ENCODE measurements at places on chromosomes 2 and 18.

DNA sequence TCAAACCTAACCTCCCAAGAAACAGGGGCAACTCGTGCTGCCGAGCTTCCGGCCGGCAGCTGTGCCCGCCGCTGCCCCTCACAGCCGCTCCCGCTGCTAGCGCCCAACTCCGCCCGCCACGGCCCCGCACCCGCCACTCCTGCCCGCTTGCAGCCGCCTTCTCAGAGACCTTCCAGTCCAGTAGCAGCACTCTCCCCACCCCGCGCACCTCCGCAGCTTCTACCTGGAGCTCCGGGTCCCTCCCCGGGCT, 722 bp upstream of the C2orf15 start:
- no peak for DNase-seq

GRCh38 chr2:109196081-109196875, 67.3 kb downstream of the SH3RF3 start:
- DNase-seq, result no peak

DNA sequence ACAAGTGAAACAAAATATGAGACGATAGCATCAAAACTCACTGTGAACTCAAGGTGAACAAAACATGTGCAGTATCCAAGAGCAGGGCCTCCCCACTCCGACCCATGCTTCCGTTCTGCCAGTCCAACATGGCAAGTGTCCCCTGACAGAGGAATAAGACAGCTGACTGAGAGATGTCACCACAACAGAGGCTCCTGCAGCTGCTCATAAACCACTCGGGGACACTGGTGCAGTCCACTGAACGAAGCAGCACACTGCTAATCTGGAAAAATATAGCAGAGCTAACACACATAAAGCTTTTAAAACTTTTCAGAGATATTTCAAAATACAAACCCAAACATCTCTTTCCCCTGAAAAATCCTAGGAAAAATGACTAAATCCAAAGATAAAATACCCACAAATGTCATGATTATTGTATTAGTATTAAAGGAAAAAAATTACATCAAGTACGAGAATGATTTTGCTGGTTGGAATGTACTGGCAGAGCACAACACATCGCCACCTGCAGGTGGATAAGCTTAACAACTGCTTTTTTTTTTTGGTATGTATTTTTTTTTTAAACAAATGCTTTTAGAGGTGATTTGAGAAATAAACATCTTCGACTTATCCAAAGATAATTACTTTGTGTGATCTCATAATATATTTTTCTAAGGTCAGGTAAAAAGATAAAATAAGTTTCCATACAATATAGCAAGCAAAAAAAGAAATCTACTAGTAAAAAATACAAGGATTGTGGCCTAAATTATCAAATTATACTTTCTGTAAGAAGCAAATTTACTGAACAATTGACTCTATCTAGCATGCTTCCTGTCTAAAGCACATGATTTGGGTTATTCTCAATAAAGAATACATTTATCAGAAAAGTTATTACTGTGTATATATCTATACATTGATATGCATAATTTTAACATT, 18.6 kb downstream of the THADA start:
- peak; percentile 79 for DNase-seq

- no peak for DNase-seq
Measured at GRCh38 chr2:222738312-222738711, 66.9 kb downstream of the MOGAT1 start.

Measured in amniotic epithelial cell (primary cell).